ENCODE measurements at places on chromosomes 12 and 14.

GRCh38 chr12:8698132-8698851 lies 501 bp downstream of the RIMKLB start:
- peak; percentile 44 for DNase-seq

- no peak for DNase-seq
Measured at GRCh38 chr14:51498411-51499227, 153.1 kb upstream of the FRMD6 start.

DNA sequence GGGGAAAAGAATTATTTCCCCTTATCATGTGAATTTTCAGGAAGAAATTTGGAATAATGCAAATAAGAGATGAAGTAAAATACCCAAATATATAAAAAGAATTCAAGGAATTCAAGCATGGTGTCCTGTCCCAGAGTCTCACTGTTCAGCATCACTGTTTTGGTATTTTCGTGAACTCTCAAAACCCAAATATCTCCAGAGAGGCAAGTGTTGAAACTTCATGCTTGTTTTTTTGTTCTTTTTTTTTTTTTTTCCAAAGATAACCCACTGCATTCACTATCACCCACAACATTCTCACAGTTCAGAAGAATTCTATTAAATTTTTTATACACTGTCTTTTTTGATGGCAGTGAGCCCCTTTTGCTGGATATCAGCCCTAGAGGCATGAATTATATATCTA lies 354.9 kb downstream of the DIO2 start:
- DNase-seq = no peak

DNA sequence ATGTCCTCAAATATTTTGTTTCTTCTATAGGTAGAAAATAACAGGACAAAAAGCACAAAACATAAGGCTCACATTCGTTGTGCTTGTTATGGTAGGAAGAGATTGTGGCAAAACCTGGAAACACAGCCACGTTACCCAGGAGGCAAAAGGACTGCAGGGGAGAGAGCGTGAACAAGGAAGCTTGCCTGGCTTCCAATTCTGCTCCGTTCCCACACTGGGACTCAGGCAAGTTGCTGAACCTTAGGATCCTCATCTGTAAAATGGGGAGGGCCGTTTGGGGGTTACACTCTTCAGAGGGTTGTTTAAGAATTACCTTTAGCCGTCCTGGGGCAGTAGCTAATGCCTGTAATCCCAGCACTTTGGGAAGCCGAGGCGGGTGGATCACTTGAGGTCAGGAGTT lies 205.3 kb downstream of the SSPN start:
- no peak for DNase-seq

DNA sequence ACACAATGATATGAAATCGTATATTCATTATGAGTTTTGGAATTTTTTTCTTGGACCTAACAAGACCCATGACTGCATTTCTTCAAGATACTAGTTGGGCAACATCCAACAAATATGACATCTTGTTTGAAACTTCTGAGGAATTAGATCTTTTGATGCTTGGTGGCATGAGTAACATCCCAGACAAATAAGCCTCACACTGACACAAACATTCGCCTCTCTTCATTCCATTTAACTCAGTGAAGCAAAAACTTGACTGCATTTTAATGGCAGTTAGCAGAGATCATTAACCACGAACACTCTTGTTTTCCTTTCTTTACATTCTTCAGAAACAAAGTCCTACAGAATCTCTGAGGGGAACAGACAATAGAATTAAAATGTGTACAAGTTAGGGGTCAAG lies 758.3 kb downstream of the C12orf50 start:
- DNase-seq = no peak

GRCh38 chr14:90193925-90194324 lies 62.4 kb upstream of the PSMC1 start:
- DNase-seq = peak; percentile 45
